ENCODE measurements at places on chromosomes 16 and 17. TPM values are rescaled to one million over a fixed set of nuclear protein-coding genes. Genes with fewer than 3 reads are reported as not detected.

The TBC1D3I gene
- total RNA-seq, result 0.88 TPM

DNA sequence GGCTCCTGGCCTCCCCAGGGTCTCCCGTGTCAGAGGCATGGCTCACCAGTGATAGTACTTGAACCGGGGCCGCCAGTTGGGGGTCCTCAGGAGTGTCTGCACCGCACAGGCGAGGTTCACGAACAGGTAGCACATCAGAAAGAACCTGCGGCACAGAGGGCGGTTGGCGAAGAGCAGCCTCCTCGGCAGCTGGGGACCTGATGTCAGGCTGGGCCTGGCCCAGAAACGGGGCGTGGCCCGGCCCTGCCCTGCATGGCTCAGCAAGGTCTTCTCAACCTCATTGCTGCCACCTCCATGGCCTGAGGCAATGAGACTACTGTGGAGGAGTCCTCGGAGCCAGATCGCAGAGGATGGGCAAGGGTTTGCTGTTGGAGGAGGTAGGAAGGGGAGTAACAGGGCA lies 4.1 kb upstream of the LCAT start:
- DNase-seq, result no peak

GRCh38 chr16:4392382-4393239 lies 21.0 kb downstream of the VASN start:
- DNase-seq, result no peak

GRCh38 chr16:57865746-57866528 lies 63.6 kb upstream of the KIFC3 start:
- DNase-seq, result no peak

The TBKBP1 gene
- total RNA-seq, result 2.9 TPM

- DNase-seq, result no peak
Observed at GRCh38 chr16:1532771-1533170, 695 bp upstream of the TMEM204 start.

DNA sequence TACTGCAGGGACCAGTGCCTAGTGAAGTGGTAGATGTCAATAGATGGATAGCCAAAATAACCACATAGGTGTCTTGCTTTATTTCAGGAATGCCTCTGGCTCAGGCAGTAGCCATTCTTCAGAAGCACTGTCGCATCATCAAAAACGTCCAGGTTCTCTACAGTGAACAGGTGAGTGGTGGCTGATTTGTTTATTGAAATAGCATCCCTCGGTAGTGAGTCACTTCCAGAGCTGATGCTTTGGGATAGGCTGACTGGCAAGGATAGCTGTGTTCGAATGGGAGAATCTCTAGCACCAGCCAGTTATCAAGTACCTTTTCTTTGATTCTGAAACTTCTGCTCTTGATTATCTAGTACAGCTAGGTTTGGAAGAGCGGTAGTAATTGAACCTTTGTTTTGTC lies 10.3 kb downstream of the PHAF1 start:
- DNase-seq, result no peak

DNA sequence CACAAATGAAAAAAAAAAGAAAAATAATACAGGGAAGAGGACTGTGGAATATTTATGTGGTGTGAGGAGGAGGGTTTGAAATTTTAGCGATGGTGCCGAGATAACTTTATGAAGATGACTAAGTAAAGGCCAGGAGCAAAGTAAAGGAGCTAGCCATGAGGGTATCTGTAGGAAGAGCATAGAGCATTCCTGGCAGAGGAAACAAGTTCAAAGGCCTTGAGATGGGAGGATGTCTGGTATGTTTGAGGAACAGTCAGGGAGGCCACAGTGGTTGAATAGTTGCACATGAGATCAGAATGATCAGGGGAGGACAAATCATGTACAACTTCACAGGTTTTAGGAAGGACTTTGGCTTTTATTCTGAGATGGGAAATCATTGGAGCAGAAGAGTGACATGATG lies 4.2 kb downstream of the CYB5B start:
- DNase-seq, result no peak

GRCh38 chr17:16623282-16623681 lies 30.4 kb downstream of the ZNF624 start:
- DNase-seq, result no peak

DNA sequence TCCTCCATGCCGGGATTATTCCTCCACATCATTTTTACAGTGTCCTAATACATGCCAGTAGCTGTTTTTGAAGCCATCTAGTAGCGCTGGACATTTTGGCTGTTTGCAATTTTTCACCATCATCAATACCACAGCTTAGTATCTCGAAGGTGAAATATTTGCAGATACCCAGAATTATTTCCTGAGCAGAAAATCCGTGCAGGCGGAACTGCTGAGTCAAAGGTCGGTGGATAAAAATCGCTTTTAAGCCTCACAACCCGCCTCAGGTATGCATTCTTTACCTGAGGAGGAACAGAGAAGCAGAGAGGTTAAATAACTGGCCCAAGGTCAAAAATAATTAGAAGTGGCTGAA lies 584 bp upstream of the TNRC6A start:
- DNase-seq, result no peak

The STX1B gene
- 0.52 TPM for total RNA-seq

The ABCA6 gene
- 5.9 TPM for total RNA-seq

DNA sequence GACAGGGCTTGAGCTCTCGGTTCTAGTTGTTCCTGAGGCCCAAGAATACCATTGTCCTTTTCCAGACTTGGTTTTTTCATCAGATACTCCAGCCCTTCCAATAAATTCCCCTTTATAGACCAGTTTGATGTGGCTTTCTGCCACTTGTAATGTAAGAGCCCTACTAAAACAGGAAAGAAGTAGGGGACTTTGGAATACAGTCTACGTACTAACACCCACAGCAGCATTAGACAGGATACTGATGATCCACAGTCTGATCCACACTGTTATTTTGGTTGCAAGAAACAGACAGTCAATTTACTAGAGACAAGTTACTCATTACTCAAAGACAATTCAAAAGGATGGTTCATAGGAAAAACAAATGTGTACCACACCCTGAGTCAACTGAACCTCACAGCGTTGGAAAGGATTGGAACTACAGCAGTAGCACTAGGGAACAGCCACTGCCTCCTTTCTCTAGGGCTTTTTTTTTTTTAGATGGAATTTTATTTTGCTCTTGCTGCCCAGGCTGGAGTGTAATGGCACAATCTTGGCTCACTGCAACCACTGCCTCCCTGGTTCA lies 45.9 kb upstream of the MED13 start:
- DNase-seq, result peak; percentile 47
